ENCODE measurements at places on chromosomes 3 and 15. TPM values are rescaled to one million over a fixed set of nuclear protein-coding genes. Genes with fewer than 3 reads are reported as not detected.

The KIF23 gene
- total RNA-seq: 4.8 TPM

The CTXN2 gene
- not detected for total RNA-seq

The TERC gene
- total RNA-seq: 225 TPM

The GRIP2 gene
- total RNA-seq: 0.27 TPM

The SLITRK3 gene
- 0.55 TPM for total RNA-seq

The SORD gene
- total RNA-seq: 12.3 TPM

The MESP1 gene
- total RNA-seq: 12.4 TPM

DNA sequence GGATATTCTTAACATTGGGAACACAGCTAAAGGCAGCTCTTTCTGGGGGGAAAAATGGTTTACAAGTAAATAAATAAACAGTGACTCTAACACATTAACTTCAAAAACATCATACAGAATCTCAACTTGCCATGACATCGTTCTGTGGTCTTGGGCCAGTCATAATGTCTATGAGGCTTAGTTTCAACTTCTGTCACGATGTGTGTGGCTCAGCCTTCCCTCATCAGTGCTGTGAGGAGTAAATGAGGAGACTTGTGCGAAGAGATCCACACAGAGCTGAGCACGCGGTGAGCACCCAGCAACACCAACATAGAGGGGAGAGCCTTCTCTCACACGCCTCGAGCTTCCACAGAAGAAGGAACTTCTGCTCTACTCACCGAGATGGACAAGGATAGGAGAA, 49.0 kb downstream of the DZIP1L start:
- H3K27ac ChIP-seq: no peak overlapping the region
- no peaks in the 10 kb centered on the region for H3K27me3 ChIP-seq
- DNase-seq: no peak
- H3K36me3 ChIP-seq: no peaks in the 10 kb centered on the region
- no peaks in the 10 kb centered on the region for H3K4me1 ChIP-seq

- H3K36me3 ChIP-seq: no peaks in the 10 kb centered on the region
- DNase-seq: no peak
- peaks cover 6% of the 10 kb centered on the region for H3K4me1 ChIP-seq
- no peaks in the 10 kb centered on the region for H3K27me3 ChIP-seq
Measured at GRCh38 chr3:196707566-196707965, 4.5 kb downstream of the CEP19 start.

DNA sequence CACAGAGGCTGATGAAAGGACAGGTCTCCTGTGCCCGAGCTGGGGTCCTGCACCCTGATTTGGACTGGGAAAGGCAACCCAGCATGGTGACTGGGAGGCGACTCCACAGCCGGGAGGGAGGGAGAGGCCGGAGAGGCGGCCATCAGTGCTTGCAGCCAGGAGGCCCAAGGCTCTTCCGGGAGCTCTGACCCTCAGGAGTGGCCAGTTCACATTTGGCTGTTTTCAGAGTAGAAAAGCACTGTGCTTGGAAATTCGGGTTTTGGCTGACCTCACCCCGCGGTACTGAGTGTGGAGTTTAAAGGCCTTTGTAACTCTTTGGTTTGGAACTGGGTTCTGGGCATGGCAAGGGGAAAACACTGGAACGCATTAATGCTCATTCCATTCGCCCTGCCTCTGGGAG, 31.9 kb downstream of the SMAD6 start:
- peak overlapping the region; percentile 54 for H3K27ac ChIP-seq
- no peak overlapping the region for H3K4me3 ChIP-seq
- H3K27me3 ChIP-seq: no peaks in the 10 kb centered on the region
- H3K4me1 ChIP-seq: peaks cover 8% of the 10 kb centered on the region

- no peak overlapping the region for H3K4me3 ChIP-seq
- no peaks in the 10 kb centered on the region for H3K4me1 ChIP-seq
- H3K27me3 ChIP-seq: no peaks in the 10 kb centered on the region
- no peaks in the 10 kb centered on the region for H3K36me3 ChIP-seq
- no peak for DNase-seq
- no peak overlapping the region for H3K27ac ChIP-seq
Measured at GRCh38 chr15:29014493-29014892, 128.7 kb downstream of the APBA2 start.

- H3K4me1 ChIP-seq: peaks cover 40% of the 10 kb centered on the region
- H3K27me3 ChIP-seq: no peaks in the 10 kb centered on the region
- H3K36me3 ChIP-seq: no peaks in the 10 kb centered on the region
- DNase-seq: peak; percentile 38
- no peak overlapping the region for H3K4me3 ChIP-seq
Measured at GRCh38 chr3:102089904-102090720, 240.8 kb downstream of the NFKBIZ start.

DNA sequence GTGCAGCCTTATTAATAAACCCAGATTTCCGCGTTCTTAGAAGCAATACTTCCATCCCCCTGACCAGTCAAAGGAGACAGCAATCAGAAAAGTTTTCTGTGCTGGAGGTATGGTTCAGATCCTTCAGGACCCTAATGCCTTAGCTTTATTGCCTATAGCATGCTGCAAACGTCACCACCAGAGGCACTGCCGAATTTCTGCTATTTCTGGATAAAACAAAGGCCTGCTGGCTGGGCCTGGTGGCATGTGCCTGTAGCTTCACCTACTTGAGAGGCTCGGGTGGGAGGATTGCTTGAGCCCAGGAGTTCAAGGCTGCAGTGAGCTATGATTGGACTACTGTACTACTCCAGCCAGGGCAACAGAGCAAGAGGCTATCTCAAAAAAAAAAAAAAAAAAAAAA, 407.2 kb downstream of the FOXP1 start:
- no peak for DNase-seq
- H3K36me3 ChIP-seq: no peaks in the 10 kb centered on the region
- no peaks in the 10 kb centered on the region for H3K4me1 ChIP-seq
- no peak overlapping the region for H3K27ac ChIP-seq

DNA sequence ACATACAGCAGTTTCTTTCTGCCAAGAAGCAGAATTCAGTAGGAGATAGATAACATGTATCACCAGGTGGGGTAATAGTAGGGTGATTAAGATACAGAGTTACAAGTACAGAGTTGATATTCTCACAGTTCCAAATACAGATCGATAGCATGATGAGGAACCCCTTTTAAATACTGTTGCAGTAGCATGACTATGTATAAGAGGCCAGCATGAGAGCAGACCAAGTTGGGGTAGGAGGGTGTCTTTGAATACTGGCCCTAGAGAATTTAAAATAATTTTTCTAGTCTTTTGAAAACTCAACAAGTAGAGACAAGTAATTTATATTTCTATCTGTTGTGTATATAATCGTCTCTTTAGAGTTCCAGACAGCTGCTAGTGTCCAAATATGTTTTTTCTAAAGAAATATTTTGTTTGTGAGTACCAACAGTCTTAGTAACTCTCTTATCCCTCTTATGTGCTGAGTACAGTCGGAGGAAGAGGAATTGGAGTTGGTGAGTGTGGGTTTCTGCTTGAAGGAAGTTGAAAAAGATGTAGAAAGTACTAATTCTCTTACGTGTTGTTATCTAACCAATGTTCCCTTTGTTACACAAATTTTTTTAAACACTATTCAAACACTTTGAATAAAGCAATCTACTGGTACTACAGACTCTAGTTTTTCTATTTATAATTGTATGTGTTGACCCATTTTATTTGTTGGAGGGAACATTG, 30.2 kb downstream of the LYSMD4 start:
- peak overlapping the region; percentile 73 for H3K27ac ChIP-seq
- H3K4me3 ChIP-seq: no peak overlapping the region
- H3K27me3 ChIP-seq: no peaks in the 10 kb centered on the region
- DNase-seq: no peak
- H3K36me3 ChIP-seq: no peaks in the 10 kb centered on the region

- peak; percentile 72 for DNase-seq
- H3K36me3 ChIP-seq: no peaks in the 10 kb centered on the region
- H3K4me1 ChIP-seq: peaks cover 7% of the 10 kb centered on the region
- no peak overlapping the region for H3K4me3 ChIP-seq
Measured at GRCh38 chr3:14461748-14462324, 59.4 kb downstream of the SLC6A6 start.

DNA sequence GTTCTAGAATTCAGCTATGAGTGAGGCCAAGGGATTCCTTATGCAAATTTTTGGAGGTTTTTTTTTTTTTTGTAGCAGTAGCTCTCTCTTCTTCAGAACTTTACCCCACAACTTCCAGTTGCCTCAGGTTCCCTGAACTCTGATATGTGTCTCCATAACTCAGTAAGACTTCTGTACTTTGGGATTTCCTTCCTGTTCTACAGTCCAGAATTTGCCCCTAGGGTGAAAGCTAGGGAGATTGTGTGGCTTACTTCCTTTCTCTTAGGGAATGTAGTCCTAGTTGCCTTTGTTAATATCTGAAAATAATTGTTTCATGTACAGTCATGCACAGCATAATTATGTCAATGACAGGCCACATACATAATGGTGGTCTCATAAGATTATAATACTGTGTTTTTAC, 30.8 kb downstream of the LRRC28 start:
- H3K27ac ChIP-seq: no peak overlapping the region
- no peaks in the 10 kb centered on the region for H3K27me3 ChIP-seq
- no peak for DNase-seq
- no peaks in the 10 kb centered on the region for H3K36me3 ChIP-seq
- peaks cover 4% of the 10 kb centered on the region for H3K4me1 ChIP-seq

All from transverse colon (tissue), 4 donors.